Activated naive CD8-positive, alpha-beta T cell treated with anti-CD3 and anti-CD28 coated beads, Interleukin-2, amount 50 U/mL, for 24 hours (primary cell): ENCODE measurements at places on chromosomes 1 and 21.

GRCh38 chr1:18634276-18634675, 3.6 kb downstream of the PAX7 start:
- peaks cover 21% of the 10 kb centered on the region for H3K4me1 ChIP-seq
- no peak for DNase-seq
- H3K27ac ChIP-seq, result no peak overlapping the region
- H3K4me3 ChIP-seq, result no peak overlapping the region
- no peaks in the 10 kb centered on the region for H3K36me3 ChIP-seq

- no peak for DNase-seq
- peaks cover 6% of the 10 kb centered on the region for H3K27me3 ChIP-seq
- H3K27ac ChIP-seq, result no peak overlapping the region
- H3K36me3 ChIP-seq, result no peaks in the 10 kb centered on the region
- H3K4me1 ChIP-seq, result no peaks in the 10 kb centered on the region
These were observed 57.9 kb downstream of the RNF187 start for GRCh38 chr1:228544921-228545591.

DNA sequence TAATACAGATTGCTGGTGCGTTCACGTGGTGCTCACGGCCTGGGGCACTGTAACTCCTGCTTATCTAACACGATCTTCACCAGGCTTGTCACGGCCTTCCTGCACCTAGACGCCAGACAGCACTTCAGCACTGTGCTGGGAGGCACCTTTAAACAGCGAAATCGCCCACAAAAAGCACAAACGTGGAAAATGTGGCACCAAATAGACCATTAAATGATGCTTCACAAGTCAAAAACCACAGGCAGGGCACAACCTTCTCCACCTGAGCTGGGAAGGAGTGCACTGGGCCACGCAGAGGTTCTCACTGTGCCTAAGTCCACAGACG, 20.0 kb downstream of the IBA57 start:
- H3K27me3 ChIP-seq, result no peaks in the 10 kb centered on the region
- no peaks in the 10 kb centered on the region for H3K36me3 ChIP-seq
- no peak overlapping the region for H3K27ac ChIP-seq

GRCh38 chr1:66415281-66415680, 118.7 kb upstream of the SGIP1 start:
- no peak overlapping the region for H3K4me3 ChIP-seq
- no peak for DNase-seq
- no peaks in the 10 kb centered on the region for H3K27me3 ChIP-seq
- H3K4me1 ChIP-seq, result peaks cover 17% of the 10 kb centered on the region
- no peak overlapping the region for H3K27ac ChIP-seq

- H3K36me3 ChIP-seq, result peaks cover 62% of the 10 kb centered on the region
- peak overlapping the region; percentile 98 for H3K27ac ChIP-seq
- H3K27me3 ChIP-seq, result no peaks in the 10 kb centered on the region
- peak; percentile 84 for DNase-seq
- H3K4me1 ChIP-seq, result peaks cover 53% of the 10 kb centered on the region
These were observed 779 bp downstream of the SON start for GRCh38 chr21:33543505-33544129.

- peaks cover 27% of the 10 kb centered on the region for H3K27me3 ChIP-seq
- H3K36me3 ChIP-seq, result peaks cover 11% of the 10 kb centered on the region
- peaks cover 21% of the 10 kb centered on the region for H3K4me1 ChIP-seq
- no peak overlapping the region for H3K4me3 ChIP-seq
- H3K27ac ChIP-seq, result peak overlapping the region; percentile 46
- DNase-seq, result no peak
These were observed 2.0 kb upstream of the ADPRS start for GRCh38 chr1:36086529-36087232.

DNA sequence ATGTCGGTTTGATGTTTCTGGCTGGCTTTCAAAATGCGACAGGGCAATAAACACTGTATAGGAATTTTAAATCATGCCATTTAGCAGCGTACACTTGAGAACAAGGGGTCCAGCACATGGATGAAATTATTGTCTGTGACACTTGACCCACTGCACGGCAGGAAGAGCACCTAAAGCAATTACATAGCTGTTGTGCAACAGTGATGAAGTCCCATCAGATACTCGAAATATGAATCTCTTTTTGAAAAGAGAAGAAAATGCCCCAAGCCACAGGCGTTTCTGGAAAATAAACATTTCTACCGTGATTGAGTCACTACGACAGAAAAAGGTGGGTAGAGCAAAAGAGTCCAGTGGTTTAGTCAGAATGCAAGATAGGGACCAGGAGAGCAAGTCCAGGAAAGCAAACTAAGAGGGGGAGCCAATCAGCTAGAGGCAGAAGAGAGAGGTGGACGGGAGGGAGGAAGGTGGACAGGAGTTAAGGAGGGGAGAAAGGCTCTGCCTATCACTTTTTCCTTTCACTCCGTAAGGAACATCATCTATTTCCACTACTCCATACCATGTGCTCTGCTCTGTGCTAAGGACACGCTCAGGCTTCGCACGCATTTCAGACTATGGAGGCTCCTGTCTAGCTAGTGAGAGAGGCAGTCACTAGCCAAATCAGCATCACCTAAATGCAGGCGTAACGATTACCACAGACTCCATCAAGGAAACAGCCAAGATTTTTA, 6.4 kb downstream of the DSCAM start:
- DNase-seq, result no peak
- no peaks in the 10 kb centered on the region for H3K4me1 ChIP-seq
- no peak overlapping the region for H3K27ac ChIP-seq
- no peak overlapping the region for H3K4me3 ChIP-seq
- peaks cover 43% of the 10 kb centered on the region for H3K27me3 ChIP-seq

- H3K4me1 ChIP-seq, result peaks cover 5% of the 10 kb centered on the region
- DNase-seq, result no peak
These were observed 76.9 kb upstream of the CCDC190 start for GRCh38 chr1:162937716-162938395.

DNA sequence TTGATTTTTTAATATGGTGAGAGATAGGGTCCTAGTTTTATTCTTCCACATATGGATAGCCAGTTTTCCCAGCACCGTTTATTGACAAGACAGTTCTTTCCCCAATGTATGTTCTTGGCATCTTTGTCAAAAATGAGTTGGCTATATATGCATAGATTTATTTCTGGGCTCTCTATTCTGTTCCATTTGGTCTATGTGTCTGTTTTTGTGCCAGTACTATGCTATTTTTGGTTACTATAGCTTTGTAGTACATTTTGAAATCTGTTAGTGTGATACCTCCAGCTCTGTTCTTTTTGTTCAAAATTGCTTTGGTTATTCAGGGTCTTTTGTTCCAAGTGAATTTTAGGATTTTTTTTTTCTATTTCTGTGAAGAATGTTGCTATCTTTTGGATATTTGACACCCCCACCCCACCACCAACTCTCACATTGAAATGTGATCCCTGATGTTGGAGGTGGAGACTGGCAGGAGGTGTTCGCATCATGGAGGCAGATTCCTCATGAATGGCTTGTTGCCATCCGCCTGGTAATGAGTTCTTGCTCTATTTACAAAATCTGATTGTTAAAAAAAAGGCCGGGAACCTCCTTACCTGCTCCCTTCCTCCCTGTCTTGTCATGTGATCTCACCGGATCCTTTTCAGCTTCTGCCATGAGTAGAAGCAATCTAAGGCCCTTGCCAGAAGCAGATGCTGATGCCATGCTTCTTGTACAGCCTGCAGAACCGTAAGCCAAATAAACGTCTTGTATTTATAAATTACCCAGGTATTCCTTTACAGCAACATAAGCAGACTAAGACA, 54.8 kb upstream of the KRTAP19-8 start:
- peaks cover 9% of the 10 kb centered on the region for H3K27me3 ChIP-seq
- DNase-seq, result no peak
- H3K36me3 ChIP-seq, result no peaks in the 10 kb centered on the region
- H3K4me1 ChIP-seq, result peaks cover 2% of the 10 kb centered on the region
- no peak overlapping the region for H3K4me3 ChIP-seq

GRCh38 chr1:166479052-166479631, 312.3 kb upstream of the FAM78B start:
- H3K4me3 ChIP-seq, result no peak overlapping the region
- H3K27me3 ChIP-seq, result no peaks in the 10 kb centered on the region
- no peak overlapping the region for H3K27ac ChIP-seq
- DNase-seq, result peak; percentile 63
- no peaks in the 10 kb centered on the region for H3K4me1 ChIP-seq

GRCh38 chr1:51697166-51697565, 80.3 kb downstream of the OSBPL9 start:
- H3K27me3 ChIP-seq, result no peaks in the 10 kb centered on the region
- no peaks in the 10 kb centered on the region for H3K36me3 ChIP-seq
- H3K27ac ChIP-seq, result no peak overlapping the region
- DNase-seq, result no peak
- H3K4me1 ChIP-seq, result no peaks in the 10 kb centered on the region
- H3K4me3 ChIP-seq, result no peak overlapping the region

DNA sequence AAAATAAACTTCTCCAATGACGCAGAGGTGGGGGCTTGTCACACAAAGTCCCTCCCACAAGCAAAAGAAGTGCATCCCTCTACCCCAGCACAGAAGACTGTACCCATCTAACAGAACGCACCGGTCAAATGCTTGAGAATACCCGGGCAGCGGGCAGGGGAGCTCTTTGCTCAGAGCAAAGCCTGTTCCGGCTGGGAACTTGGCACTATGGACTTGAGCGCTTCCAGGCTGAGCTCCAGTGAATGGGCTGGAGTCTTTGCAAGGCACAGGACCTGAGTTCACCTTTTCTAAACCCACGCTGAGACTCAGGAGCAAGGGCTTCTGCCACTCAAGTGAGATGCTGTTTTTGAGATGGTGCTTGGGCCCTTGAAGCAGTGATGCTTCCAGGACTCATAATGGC, 20.3 kb downstream of the RHBG start:
- no peak for DNase-seq
- H3K27me3 ChIP-seq, result peaks cover 39% of the 10 kb centered on the region
- H3K4me3 ChIP-seq, result no peak overlapping the region
- peaks cover 2% of the 10 kb centered on the region for H3K4me1 ChIP-seq
- no peak overlapping the region for H3K27ac ChIP-seq

DNA sequence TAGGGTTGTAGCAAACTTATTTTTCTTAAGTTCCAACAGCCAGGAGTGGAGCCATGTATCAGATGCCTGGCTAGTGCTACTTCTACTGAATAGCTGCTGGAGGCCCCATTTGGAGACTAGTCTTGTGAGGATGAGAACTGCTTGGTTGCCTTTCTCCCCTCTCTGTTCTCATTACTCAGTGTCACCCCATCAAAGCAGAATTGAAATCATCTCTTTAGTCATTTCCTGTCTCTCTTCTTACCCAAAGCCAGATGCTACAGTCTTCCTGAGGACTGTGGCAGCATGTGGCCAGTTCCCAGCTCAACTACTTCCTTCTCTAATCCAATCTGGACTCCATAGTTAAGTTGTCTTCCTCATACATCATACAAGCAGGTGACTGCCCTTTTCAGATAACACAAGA, 197.5 kb downstream of the BRINP2 start:
- H3K4me1 ChIP-seq, result no peaks in the 10 kb centered on the region
- no peaks in the 10 kb centered on the region for H3K27me3 ChIP-seq

DNA sequence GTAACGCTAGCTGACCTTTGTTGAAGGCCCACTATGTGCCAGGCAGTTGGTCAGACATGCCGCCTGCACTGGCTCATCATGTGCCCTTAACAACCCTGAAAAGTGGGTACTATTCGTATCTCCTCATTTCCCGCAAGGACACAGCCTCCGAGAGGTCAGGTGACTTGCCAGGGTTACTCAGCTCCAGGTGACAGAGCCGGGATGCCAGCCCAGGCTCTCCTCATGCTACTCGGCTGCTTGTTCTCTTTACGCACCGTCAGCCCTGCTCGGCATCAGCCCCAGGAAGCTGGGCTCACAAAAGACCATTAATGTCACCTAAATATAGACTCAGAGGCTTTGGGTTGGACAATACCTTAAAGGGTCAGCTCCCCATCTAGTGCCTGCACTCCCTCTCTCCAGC, 29.0 kb downstream of the GRHL3 start:
- DNase-seq, result no peak
- H3K36me3 ChIP-seq, result no peaks in the 10 kb centered on the region
- H3K4me1 ChIP-seq, result peaks cover 27% of the 10 kb centered on the region
- peaks cover 15% of the 10 kb centered on the region for H3K27me3 ChIP-seq
- no peak overlapping the region for H3K4me3 ChIP-seq

- no peaks in the 10 kb centered on the region for H3K36me3 ChIP-seq
- H3K4me1 ChIP-seq, result peaks cover 10% of the 10 kb centered on the region
- H3K27ac ChIP-seq, result peak overlapping the region; percentile 60
- H3K27me3 ChIP-seq, result peaks cover 35% of the 10 kb centered on the region
These were observed 85.7 kb downstream of the NENF start for GRCh38 chr1:212518188-212519054.

DNA sequence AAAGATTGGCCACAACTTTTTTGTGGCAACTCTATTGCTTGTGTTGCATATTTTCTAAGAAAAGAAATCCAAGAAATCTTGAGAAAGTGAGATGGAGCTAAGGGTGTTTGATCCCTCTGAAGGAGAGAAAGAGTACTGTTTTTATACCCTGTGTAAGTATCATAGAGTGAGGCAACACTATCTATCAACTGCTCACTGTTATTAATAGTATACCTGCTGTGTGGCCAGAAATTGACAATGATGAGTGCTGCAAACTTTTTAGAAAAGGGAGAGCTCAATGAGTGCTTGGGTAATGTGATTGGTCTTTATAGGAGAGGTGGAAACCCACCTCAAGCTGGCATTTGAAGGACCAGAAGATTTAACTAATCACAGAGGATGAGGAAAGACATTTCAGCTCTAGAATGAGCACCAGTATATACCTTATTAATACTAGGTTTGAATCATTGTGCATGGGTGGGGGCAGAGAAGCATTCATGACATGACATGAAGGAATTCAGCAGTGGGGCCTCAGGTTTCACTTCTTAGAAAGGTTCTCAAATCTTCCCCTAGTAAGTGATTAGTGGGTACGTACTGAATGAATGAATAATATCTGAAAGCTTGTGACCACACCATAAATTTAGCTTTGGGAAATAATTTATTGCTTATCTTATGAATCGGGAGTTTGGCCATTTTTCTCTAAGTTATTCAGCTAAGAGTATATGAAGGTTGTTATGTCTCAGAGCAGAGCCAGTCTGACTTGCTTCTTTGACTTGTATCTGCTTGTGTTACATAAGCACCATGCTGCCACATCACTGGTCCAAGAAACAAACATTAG, 169.2 kb upstream of the SGIP1 start:
- no peak for DNase-seq
- H3K4me1 ChIP-seq, result peaks cover 83% of the 10 kb centered on the region
- H3K36me3 ChIP-seq, result peaks cover 70% of the 10 kb centered on the region
- H3K27me3 ChIP-seq, result no peaks in the 10 kb centered on the region

DNA sequence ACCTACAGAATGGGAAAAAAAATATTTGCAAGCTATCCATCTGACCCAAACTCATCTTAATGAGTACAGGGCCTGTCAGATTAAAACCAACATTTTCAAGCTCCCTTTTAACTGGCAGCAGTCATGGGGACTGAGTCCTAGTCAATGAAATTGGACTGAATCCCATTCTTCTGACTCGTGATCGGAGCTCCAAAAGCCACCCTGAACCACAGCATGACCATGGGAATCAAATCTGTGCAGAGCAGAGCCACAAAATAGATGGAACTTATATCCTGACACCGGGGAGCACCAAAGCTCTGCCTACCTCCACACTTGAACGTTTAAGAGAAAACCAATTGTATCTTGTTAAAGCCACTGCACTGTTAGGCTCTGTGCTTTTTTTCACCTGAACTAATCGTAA, 5.0 kb upstream of the RWDD3 start:
- peaks cover 9% of the 10 kb centered on the region for H3K4me1 ChIP-seq
- no peak overlapping the region for H3K4me3 ChIP-seq
- no peaks in the 10 kb centered on the region for H3K36me3 ChIP-seq
- no peak overlapping the region for H3K27ac ChIP-seq
